ENCODE measurements at places on chromosomes 2 and 18. TPM values are rescaled to one million over a fixed set of nuclear protein-coding genes. Genes with fewer than 3 reads are reported as not detected.

Gene MEIS1
- total RNA-seq, result 37.0 TPM

DNA sequence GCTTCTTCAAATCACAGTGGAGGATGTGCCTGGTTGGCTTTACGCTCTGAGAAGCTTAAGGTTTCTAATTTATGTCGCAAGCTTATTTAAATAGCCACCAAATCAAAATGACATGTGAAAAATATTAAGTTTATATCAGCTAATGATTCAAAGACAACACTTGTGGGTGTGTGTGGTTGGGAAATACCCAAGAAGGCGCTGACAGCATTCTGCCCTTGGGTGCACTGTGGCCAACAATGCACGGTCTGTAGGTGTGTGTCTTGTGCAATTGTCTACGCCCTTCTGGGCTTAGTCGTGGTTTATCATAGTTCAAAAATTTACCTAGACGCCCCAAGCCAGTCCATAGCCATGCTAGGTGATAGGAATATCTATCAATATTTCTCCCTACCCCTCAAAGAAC is 60.9 kb downstream of the KCTD1 start:
- no peaks in the 10 kb centered on the region for H3K36me3 ChIP-seq
- peak; percentile 66 for DNase-seq
- H3K27ac ChIP-seq, result peak overlapping the region; percentile 8
- no peak overlapping the region for H3K4me3 ChIP-seq
- H3K27me3 ChIP-seq, result no peaks in the 10 kb centered on the region

DNA sequence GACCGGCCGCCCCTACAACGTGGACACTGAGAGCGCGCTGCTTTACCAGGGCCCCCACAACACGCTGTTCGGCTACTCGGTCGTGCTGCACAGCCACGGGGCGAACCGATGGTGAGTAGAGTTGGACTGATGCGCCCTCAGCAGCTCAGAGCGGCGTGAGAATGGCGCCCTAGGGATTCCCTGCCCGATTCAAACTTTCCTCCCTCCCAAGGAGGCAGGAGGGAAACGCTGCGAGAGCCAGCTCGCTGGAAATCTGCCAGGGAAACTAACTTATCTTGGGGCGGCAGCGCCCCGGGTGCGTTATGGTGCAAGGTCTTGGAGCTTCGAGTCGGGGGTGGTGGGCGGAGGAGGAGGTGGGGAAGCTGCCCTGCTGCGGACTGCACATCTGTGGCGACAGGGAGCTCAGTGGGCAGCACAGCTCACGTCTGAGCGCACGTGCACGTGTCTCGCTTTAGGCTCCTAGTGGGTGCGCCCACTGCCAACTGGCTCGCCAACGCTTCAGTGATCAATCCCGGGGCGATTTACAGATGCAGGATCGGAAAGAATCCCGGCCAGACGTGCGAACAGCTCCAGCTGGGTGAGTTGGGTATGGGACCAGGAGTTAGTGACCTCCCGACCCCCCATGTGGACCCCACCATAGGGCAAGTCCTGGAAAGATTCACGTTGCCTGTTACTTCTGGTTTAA is 697 bp downstream of the ITGA4 start:
- peak overlapping the region; percentile 3 for H3K27ac ChIP-seq
- H3K27me3 ChIP-seq, result peaks cover 7% of the 10 kb centered on the region
- peak overlapping the region; percentile 52 for H3K4me3 ChIP-seq
- no peaks in the 10 kb centered on the region for H3K4me1 ChIP-seq
- H3K36me3 ChIP-seq, result no peaks in the 10 kb centered on the region

Gene IL37
- not detected for total RNA-seq

GRCh38 chr2:142038826-142039225 is 92.0 kb downstream of the LRP1B start:
- H3K4me1 ChIP-seq, result no peaks in the 10 kb centered on the region
- DNase-seq, result no peak
- no peak overlapping the region for H3K4me3 ChIP-seq
- H3K36me3 ChIP-seq, result no peaks in the 10 kb centered on the region

Gene RTTN
- 29.8 TPM for total RNA-seq

DNA sequence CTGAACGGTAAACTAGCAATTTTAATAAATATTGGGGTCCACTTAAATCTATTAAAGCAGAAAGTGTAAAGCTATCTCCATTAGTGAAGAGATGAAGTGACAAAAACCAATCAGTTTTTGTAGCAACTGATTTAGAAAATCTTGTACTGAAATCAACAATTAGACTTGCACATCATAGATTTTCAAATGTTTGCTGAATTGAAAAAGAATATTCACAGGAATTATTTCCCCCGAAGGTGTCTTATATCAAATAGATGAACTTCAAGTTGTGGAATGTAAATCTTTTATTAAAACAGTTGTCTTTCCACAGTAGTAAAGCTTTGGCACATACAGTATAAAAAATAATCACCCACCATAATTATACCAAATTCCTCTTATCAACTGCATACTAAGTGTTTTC is 48.7 kb downstream of the ATIC start:
- no peaks in the 10 kb centered on the region for H3K36me3 ChIP-seq
- no peaks in the 10 kb centered on the region for H3K4me1 ChIP-seq
- H3K27me3 ChIP-seq, result no peaks in the 10 kb centered on the region

Gene EPHA4
- 18.6 TPM for total RNA-seq

- H3K27ac ChIP-seq, result peak overlapping the region; percentile 54
- peaks cover 5% of the 10 kb centered on the region for H3K27me3 ChIP-seq
- no peaks in the 10 kb centered on the region for H3K4me1 ChIP-seq
- H3K36me3 ChIP-seq, result no peaks in the 10 kb centered on the region
Measured at GRCh38 chr2:196592331-196592910, 47.1 kb upstream of the CCDC150 start.

GRCh38 chr2:201262718-201263117 is 2.4 kb downstream of the CASP8 start:
- no peaks in the 10 kb centered on the region for H3K4me1 ChIP-seq
- no peaks in the 10 kb centered on the region for H3K27me3 ChIP-seq
- no peak for DNase-seq
- H3K4me3 ChIP-seq, result no peak overlapping the region

Gene ITGA4
- 6.7 TPM for total RNA-seq

DNA sequence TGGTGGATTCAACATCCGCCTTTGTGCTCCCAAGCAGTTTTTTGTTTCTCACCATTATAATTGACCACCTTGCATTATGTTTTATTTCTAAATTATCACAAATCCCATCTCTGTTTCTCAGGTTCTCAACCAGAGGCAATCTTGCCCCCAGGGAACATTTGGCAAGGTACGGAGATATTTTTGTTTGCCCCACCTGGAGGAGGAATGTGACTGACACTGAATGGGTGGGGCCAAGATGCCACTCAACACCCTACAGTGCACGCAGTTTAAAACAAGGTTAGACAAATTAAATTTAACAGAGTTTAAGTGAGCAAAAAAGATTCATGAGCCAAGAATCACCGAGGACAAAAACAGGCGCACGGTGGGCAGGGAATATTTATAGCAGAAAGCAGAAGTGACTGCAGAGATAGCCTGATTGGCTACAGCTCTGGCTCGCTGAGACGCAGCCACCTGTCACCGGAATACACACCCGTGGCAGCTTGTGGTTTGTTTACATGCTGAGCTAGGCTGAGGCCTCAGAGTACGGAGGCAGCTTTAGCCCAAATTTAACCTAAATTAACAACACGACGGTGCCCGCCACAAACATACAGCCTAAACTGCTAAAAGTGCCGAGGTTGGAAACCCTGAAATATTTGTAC is 150.0 kb upstream of the ALKAL2 start:
- no peaks in the 10 kb centered on the region for H3K36me3 ChIP-seq
- H3K4me3 ChIP-seq, result no peak overlapping the region

Gene AFF3
- total RNA-seq, result 116 TPM

DNA sequence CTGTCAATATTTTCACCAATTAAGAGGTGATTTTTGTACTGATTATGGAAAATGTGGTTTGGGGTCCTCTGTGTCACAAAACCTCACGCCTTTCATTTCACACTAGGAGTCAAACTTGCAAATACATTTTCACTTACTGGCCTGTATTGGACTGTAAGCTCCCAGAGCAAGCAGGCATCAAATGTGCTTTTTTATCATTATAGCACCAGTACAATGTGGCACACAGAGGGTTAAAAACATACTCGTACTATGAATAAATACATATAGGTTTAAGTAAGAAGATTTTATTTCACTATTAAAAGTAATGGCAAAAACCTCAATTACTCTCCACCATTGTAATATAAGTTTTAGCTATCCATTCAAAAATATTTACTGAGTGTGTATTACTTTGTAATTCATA is 56.7 kb downstream of the ABCB11 start:
- H3K4me1 ChIP-seq, result no peaks in the 10 kb centered on the region
- no peaks in the 10 kb centered on the region for H3K27me3 ChIP-seq
- H3K4me3 ChIP-seq, result no peak overlapping the region
- DNase-seq, result no peak
- H3K27ac ChIP-seq, result no peak overlapping the region

GRCh38 chr2:19256121-19256601 is 102.3 kb downstream of the OSR1 start:
- no peaks in the 10 kb centered on the region for H3K4me1 ChIP-seq
- DNase-seq, result no peak
- H3K36me3 ChIP-seq, result no peaks in the 10 kb centered on the region
- H3K27ac ChIP-seq, result no peak overlapping the region
- H3K27me3 ChIP-seq, result no peaks in the 10 kb centered on the region

DNA sequence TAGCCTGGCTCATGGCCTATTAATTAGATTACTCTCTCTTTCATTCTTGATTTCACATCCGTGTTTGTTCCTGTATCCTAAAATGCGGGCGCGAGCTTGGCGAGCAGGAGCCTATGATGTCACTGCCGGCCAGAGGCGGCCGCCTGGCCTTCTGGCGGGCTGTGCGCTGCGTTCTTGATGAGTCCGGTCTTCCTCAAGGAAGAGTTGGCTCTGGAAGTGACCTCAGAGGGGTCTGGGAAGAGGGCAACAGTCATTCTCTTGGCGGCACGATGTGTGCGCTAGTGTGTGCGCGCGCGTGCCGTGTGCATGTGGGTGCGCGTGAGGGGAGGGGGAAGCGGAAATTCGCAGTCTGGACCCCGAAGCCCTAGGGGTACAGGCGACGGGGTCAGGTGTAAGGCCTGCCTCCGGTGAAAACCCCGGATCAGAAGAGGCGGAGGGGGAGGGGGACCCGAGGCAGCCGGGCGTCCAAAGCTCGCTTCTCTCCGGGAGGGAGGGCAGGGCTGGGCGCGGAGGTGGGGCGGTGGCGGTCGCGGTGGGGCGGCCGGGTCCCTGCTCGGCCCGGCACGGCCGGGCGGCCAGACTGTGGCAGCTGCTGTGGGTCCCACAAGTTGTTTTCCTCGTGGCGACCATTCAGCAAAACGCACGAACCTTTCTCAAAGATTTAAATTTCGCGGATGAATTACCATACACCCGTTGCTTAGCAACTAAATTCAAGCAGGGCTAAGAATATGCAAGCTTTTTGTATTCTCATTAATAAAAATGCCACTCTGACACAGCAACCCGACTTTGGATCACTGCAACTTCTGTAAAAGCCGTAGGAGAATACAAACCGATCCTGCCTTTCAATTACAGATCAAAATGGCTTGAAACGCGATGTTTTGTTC is 8.4 kb downstream of the POU3F3 start:
- peaks cover 100% of the 10 kb centered on the region for H3K27me3 ChIP-seq
- no peaks in the 10 kb centered on the region for H3K36me3 ChIP-seq
- H3K27ac ChIP-seq, result no peak overlapping the region
- peak overlapping the region; percentile 50 for H3K4me3 ChIP-seq
- no peaks in the 10 kb centered on the region for H3K4me1 ChIP-seq

- no peak overlapping the region for H3K27ac ChIP-seq
- no peak for DNase-seq
- H3K4me3 ChIP-seq, result no peak overlapping the region
- H3K36me3 ChIP-seq, result no peaks in the 10 kb centered on the region
- no peaks in the 10 kb centered on the region for H3K27me3 ChIP-seq
Measured at GRCh38 chr18:8229787-8230186, 379.4 kb upstream of the RAB12 start.

DNA sequence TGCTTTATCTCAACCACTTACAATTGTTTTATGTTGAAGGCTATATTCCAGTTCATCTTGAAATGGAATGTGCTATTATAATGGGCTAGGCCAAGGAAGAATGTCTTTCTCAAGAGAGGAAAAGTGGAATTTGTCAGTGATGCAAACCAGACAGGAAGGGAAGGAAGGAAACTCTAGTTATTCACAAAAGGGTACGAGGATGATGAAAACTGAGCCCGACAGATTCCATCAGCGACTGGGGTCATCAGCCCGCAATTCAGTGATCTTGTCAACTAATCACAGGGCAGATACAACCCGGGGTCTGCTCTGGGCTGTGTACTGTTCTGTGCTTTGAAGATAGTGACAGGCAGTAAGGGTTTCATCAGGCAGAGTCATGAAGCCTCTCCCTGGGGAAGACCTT is 23.4 kb upstream of the LYPD6 start:
- H3K27ac ChIP-seq, result no peak overlapping the region
- DNase-seq, result no peak
- no peaks in the 10 kb centered on the region for H3K36me3 ChIP-seq
- no peak overlapping the region for H3K4me3 ChIP-seq

DNA sequence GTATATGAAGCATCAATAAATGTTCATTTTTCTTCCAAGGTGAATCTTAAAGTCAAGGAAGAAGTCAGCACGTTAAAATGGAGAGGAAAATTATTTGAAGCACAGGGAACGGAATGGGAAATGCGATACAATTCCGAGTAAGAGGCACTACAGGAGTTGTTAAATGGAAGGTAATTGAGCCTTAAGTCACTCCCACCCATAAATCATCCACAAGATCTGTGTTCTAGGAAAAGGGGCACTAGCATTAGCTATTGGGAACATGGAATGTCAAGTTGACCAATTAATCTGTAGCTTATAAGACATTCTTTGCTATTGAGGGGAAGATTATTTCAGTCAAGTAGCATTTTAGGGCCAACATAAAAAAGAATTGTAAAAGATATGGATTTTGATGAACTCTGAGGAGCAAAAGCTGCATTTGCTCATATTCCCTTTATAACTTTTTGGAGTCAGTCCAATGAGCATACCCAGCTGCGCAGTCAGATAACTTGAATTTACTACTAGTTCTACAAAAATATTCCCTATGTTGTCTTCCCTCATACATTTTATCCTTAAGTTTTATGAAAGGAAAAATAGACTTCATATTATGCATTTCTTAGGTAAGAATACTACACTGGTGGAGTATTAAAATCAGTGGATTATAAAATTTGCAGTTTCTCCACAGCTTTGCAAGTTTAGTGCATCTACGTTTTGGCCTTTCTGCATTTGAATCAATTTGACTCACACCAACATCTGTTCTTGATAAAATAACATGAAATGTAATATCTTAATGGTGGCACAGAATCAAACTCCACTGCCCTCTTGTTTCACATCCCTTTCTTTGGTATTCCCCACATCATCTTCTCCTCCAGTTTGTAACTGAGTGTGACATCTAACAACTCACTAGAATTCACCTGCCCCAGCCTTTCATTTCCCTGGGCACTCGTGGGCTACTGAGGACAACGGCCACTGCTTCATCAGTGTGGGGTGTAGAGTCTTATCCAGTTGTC is 95.6 kb downstream of the SP3 start:
- no peak for DNase-seq
- no peak overlapping the region for H3K27ac ChIP-seq
- H3K4me1 ChIP-seq, result peaks cover 5% of the 10 kb centered on the region
- H3K4me3 ChIP-seq, result no peak overlapping the region

GRCh38 chr2:98901291-98901690 is 34.7 kb downstream of the CRACDL start:
- no peak overlapping the region for H3K4me3 ChIP-seq
- DNase-seq, result no peak
- no peaks in the 10 kb centered on the region for H3K36me3 ChIP-seq

GRCh38 chr2:45925636-45926366 is 274.3 kb downstream of the PRKCE start:
- H3K27me3 ChIP-seq, result no peaks in the 10 kb centered on the region
- H3K4me1 ChIP-seq, result no peaks in the 10 kb centered on the region
- peak overlapping the region; percentile 3 for H3K27ac ChIP-seq
- H3K36me3 ChIP-seq, result no peaks in the 10 kb centered on the region

GRCh38 chr2:161233858-161234431 is 73.7 kb downstream of the TANK start:
- no peaks in the 10 kb centered on the region for H3K27me3 ChIP-seq
- no peak overlapping the region for H3K27ac ChIP-seq
- no peaks in the 10 kb centered on the region for H3K4me1 ChIP-seq
- H3K36me3 ChIP-seq, result no peaks in the 10 kb centered on the region
- H3K4me3 ChIP-seq, result no peak overlapping the region

Measured in breast epithelium (tissue), 4 donors.